ENCODE measurements at places on chromosomes 5 and 9.

- no peak for DNase-seq
These were observed 104.3 kb downstream of the ZNF608 start for GRCh38 chr5:124642151-124642550.

GRCh38 chr9:95620314-95620713, 103.5 kb upstream of the PTCH1 start:
- no peak for DNase-seq

DNA sequence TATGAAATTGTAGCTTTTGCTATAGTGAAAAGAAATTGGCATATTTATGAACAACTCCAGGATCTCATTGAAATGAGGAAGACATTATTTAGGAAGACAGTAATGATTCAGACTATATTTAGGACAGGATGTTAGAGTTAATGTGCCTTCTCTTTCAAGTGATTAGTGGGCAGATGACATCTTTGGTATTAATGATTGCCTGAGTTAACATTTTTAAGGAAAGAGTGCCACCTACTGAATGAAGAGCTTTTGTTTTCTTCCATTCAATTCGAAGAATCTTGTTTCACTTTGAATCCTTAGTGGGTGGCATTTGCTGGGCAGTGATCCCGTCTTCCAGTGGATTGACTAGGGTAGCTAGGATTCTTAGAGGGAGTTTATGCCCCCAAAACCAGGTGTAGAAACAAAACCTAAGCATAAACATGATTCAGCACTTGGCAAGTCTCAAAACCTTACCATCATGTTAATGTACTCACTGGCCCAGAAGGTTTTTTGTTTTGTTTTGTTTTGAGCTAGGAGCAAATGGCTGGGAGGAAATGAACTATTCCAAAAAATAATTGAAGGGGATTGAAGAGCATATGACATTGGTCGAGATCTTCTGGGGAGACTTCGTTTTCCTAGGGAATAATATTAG, 23.2 kb downstream of the MAP3K1 start:
- DNase-seq, result no peak

DNA sequence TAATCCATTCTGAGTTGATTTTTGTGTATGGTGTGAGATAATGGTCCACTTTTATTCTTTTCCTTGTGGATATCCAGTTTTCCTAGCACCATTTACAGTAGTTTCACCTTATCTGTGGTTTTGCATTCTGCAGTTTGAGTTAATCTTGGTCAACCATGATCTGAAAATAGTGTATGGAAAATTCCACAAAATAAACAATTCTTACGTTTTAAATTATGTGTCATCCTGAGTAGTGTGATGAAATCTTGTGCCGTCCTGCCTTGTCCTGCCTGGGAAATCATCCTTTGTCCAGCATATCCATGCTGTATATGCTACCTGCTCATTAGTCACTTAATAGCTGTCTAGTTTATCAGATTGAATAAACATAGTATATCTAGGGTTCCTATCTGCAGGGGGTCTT, 42.1 kb downstream of the CDC42SE2 start:
- DNase-seq, result no peak

DNA sequence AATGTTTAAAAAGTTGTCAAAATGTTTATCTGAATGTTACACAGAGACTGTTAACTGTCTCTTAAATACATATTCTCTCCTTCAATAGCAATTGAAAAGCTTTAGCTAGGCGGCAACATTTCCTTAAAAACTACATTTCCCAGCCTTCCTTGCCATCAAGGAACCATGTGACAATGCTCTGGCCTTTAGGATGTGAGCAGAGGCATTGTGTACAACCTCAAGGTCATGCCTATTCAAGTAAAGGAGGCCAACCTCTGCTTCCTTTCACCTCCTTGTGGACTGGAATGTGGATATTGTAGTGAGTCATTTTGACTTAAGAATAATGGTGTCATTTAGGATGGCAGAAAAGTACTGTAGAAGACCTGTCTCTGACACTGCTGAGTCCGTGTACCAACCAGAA, 23.7 kb upstream of the MROH2B start:
- no peak for DNase-seq

- no peak for DNase-seq
These were observed 61.6 kb downstream of the ERCC6L2 start for GRCh38 chr9:95937131-95937530.

DNA sequence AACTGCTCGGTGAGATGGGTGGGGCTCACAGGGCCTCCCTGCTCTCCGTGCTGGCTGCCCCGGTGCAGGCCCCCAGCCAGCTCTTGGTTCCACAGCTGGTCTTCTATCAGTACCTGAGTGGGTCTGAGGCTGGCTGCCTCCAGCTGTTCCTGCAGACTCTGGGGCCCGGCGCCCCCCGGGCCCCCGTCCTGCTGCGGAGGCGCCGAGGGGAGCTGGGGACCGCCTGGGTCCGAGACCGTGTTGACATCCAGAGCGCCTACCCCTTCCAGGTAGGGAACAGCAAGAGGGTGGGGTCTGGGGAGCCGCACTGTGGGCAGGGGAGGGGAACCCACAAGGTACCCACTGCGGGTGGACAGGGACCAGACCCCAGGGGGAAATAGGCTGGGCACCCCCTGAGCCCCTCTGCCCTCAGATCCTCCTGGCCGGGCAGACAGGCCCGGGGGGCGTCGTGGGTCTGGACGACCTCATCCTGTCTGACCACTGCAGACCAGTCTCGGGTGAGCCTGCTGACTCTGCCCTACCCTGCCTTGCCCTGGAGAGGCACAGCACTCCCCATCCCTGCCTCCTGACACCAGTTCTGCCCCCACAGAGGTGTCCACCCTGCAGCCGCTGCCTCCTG, 2.8 kb downstream of the MAMDC4 start:
- no peak for DNase-seq

- no peak for DNase-seq
These were observed 103.8 kb downstream of the GIN1 start for GRCh38 chr5:103016167-103016566.

DNA sequence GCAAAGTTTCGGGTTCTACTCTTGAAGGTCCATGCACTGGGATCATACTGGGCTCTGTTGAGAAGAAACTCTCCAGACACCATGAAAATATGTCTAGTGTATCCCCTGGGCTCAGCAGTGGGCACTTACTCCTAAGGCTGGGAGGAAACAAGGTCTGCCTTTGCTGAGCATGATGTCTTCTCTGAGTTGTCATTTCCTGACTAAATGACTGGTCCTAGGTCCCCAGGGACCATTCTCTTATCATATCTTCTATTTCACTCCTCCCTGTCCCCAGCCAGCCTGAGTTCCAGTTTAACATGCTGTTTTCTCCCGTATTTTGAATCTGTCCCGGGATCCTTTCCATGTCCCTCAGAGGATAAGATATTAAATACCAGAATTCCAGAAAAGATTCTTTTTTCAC, 225.4 kb downstream of the MTRR start:
- no peak for DNase-seq

GRCh38 chr9:104313396-104314110, 190.5 kb upstream of the OR13F1 start:
- no peak for DNase-seq

GRCh38 chr5:125236007-125236406, 489.6 kb upstream of the ZNF608 start:
- DNase-seq, result no peak

DNA sequence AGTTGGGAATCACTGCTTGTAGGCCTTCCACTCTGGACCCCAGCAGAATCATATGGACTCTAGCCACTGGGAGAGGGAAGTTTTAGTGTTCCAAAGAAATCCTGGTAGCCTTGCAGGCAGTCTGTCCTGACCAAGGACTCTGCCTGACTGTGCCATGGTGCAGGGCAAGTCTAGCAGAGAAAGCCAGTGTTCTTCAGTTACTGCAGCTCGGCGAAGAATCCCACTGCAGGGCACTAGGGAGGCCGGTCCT, 20.3 kb upstream of the MATR3 start:
- no peak for DNase-seq

- no peak for DNase-seq
These were observed 647.4 kb downstream of the MTRR start for GRCh38 chr5:8516356-8516755.

GRCh38 chr9:136798708-136799078, 2.6 kb downstream of the CCDC183 start:
- DNase-seq, result no peak

DNA sequence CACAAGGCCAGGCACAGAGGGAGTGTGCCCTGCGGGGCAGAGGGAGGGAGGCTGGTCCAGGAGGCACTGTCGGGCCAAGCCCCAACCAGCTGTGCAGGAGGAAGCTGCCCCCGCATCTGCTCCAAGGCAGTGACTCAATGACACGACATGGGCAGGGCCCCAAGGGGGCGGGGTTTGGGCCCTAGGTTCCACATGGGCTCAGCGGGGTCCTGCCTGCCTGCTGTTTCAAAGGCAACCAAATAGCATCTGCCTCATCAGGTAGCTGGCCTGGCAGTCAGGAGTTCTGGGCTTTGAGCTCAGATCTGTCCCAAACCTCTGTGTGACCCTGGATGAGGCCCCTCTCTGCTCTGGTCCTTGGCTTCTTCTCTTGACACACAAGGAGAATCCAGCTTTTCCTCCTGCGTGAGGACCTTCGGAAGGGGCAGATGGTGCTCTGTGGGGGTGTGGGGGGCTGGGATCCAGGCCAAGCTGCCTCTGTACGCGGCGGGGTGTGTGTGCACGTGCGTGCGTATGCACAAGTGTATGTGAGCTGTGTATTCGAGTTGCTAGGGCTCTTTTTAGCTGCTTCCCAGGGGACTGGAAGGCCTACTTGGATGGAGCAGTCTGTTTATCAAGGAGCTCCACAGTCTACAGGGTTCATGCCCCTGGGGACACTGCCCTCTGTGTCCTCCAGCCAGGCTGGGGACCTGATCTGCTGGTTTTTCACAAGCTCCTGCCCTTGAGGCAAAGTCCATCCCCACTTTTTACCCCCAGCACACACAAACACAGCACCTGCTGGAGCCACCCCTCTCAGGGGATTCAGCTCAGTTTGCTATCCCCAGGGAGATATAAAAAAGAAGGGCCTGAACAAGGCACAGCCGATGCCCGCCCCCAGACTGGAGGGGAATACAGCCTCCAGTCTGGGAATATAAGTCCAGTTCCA, 138.9 kb downstream of the RGS3 start:
- peak; percentile 17 for DNase-seq

DNA sequence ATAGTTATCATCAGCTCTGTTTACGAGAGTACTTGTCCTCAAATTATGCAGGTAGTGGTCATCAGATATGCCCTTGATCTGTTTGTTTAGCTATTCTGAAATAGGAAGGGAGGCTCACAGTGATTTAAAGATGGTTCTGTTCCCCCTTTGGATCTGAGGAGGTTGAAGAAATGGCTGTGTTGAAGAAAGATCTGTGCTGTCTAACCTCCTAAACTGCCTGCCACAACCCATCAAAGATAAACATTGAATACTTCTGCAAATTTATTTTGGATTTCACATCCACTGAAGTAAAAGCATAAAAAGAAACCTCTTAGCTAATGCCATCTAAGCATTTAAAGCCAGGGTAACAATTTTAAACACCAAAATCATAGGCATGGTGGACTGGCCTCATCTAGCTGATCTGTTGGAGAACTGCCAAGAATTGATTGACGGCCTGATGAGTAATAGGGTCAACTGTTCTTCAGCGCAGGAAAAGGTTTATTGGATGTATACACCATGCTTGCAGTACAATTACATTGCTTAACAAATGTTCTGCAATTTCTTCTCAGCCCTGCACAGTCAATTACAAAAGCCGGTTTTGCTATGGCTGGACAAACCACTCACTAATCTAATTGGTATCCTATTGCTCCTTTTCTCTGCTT, 97.6 kb downstream of the SEMA6A start:
- no peak for DNase-seq

GRCh38 chr5:146718609-146719008, 159.9 kb downstream of the PPP2R2B start:
- DNase-seq, result no peak

- no peak for DNase-seq
These were observed 36.0 kb downstream of the FAM78A start for GRCh38 chr9:131240047-131240921.

GRCh38 chr9:121286688-121286972, 18.7 kb downstream of the GSN start:
- no peak for DNase-seq

GRCh38 chr9:77175151-77175550, 2.2 kb upstream of the VPS13A start:
- no peak for DNase-seq

DNA sequence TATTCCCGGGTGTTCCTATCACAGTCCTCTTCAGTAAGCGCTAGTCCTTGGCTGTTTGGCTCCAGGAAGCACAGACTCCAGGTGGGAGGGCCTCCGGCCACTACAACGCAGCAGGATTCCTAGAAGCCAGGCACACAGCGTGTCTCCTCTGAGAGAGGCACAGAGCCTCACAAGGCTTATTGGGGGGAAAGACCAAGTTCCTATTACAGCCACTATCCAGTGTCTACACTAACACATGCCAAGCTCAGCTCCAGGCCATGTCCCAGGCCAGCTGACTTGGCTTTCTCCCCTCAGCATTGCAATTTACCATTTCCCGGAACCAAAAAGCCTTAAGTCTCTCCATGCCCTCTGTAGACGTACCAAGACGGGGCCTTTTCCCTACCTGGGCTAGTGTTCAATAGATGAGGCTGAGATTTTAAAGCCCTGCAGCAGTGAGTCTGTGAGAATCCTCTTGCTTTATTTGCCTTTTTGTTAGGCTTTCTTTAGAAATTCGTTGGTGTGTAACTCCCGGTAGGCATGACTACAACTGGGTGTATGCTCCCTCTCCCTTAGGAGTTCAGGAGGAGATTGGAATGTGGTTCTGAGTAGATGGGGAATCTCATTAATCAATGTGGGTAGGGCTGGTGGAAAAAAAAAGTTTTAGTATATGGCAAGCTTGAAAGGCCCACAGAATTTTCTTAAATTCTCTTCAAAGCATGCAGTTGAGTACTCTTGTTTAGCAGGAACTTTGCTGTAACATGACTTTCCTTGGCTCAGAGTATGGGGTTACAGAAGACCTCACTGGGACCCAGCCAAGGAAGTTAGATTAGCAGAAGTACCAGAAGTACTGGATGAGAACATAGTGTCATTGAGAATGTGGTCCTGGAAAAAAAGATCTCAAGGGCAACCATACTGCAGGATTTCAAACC, 84.3 kb upstream of the SLC1A3 start:
- no peak for DNase-seq

- DNase-seq, result no peak
These were observed 84.2 kb downstream of the ZNF608 start for GRCh38 chr5:124662181-124662781.

DNA sequence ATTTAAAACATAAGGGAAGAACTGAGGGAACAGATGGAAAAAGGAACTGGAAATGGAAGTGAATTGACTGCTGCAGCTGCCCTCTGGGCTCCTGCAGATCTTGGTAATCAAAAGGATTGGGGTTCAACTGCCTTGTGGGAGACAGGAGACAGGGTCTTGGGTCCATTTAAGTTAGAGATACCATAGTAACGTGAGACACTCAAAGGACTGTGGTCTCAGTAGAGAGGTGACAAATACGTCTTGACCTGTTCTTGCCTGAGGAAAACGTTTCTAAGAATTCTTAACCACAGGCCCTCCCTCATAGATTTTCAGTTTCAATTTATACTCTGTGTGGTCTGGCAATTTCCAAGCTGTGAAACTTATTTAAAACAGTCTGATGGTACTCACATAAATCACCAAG, 100.8 kb upstream of the DHFR start:
- DNase-seq, result no peak

- no peak for DNase-seq
These were observed 18.0 kb downstream of the FAM174A start for GRCh38 chr5:100553209-100553608.
